ENCODE measurements at places on chromosomes 12 and 14.
A peak's percentile ranks its signal among the peaks of the same experiment; 100 is the strongest.

DNA sequence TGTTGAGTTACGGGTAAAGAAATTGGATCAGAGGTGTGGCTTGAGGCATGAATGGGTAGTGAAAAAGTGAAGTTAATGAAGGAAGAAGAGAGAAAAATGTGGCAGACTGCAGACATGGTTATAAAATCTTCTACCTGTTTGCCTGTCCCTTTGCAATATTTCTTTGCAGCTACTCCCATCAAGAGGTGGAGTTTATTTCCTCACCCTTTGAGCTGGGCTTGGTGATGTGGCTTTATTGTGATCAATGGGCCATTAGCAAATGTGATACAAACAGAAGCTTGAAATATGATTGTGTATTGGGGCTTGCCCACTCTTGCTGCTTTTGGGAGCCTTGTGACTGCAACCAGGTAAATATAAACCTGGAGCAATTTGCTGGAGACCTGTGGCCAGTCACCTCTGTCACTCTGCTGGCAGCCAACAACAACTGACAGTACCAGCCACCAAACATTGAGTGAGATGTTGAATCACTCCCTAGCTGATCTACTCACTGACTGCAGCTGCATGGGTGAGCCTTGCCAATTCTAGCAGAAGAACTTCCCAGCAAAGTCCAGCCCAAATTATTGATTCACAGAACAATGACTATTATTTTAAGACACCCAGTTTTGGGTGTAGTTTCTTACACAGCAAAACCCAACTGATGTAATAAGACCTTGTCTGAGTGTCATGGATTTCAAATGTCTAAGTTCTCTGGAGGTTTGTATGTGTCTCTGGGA, 151.0 kb upstream of the ATP2B1 start:
- DNase-seq = peak; percentile 15

- DNase-seq = no peak
These were observed 160.2 kb downstream of the DAD1 start for GRCh38 chr14:22428700-22429291.

DNA sequence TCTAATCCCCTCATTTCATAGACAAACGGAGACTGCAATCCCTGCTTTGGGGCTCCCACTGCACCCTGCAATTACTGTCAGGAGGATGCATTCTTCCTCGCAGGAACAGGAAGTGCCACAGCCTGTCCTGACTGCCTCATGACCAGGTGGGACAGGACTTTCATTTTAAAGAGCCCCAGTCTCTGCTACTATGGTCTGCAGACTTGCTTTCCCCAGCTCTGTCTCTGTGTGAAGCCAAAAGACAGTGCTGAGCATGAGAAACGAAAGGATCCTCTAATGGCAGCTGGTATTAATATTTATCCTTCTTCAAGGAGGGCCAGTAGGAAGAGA, 60.0 kb upstream of the PNMA1 start:
- no peak for DNase-seq

- no peak for DNase-seq
These were observed 34.4 kb upstream of the CIPC start for GRCh38 chr14:77063571-77064171.

DNA sequence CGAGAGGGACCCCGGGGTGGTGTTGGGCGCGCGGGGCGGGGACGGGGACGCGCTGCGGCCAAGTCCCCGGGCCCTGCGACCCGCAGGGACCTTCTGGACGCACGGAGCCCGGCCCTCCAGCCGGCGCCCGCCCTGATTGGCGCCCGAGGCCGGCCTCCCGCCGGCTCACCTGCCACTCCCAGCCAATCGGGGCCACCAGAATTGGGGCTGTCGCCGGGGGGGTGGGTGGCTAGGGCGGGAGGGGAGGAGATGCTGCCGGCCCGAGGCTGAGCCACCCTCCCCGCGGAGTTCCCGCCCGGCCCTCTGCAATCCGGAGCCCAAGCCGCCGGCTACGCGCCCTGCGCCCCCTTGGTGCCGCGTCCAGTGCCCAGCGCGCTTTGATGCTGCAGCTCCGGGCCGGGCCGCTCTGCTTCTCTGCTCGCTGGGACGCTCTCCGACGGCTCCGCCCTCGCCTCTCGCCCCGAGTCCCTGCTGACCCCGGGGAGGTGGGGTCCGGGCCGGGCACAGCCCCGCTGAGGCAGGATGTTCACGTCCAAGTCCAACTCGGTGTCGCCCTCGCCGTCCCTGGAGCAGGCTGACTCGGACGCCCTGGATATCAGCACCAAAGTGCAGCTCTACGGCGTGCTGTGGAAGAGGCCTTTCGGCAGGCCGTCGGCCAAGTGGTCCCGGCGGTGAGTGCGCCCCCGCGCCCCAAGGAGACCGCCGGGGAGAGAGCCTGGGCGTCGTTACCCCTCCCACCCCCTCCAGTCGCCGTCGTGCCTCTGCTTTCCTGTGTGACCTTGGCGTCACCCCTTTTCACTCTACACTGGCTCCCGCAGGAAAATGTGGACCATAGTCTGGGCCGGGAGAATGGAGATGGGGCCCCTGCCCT, at the start of gene PLEKHD1:
Gene PLEKHD1, plus strand, starts transcription at position 285 of the 871 bp plus-strand sequence. Its CDS starts 238 bp downstream, at position 523.
- DNase-seq = peak; percentile 8

DNA sequence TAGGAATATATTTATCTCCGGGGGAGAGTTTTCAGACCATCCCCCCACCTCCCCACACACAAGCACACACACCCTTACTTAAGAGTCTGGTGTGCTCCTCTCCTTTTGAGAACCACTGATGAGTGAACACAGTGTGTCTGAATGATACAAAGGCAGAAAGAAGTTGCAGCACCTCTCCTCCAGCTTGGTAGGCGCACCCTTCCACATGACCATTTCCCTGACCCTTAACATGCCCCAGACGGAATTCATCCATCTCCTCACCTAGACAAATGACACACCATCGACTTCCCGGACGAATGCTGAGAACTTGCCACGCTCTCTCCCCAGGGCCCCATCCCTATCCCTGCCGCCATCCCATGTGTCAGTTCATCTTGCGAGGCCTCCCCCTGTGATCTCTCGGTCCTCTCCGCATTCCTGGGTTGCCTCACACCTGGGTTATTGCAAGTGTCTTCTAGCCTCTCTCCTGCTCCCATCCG, 3.9 kb downstream of the TNFRSF1A start:
- no peak for DNase-seq

DNA sequence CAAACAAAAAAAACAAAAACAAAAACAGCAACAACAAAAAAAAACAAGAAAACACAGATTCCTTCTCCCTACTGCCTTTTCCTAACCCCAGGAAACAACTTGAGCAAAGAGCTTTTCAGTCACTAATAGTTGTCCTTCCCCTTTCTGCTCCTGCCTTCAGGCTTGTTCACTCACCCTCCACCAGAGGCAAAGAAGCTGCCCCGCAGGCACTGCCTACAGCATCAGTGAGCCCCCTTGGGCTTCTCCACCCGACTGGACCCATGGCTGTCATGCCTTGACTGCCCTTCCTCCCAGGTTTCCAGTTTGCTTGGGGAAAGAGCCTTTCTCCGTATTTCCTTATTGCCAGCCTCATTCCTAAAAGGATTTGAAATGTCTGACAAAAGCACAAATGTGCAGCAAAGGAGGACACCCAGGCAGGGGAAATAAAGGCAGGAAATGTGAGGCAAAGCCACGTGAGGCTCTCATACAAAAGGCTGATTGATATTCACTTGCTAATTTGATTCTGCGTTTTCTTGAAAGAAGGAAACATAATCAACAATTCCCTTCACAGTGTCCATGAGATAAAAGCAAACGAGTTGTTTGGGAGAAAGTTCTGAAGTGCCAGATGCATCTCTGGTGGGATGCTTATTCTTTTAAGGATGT, 85.7 kb downstream of the GPATCH2L start:
- DNase-seq = no peak

DNA sequence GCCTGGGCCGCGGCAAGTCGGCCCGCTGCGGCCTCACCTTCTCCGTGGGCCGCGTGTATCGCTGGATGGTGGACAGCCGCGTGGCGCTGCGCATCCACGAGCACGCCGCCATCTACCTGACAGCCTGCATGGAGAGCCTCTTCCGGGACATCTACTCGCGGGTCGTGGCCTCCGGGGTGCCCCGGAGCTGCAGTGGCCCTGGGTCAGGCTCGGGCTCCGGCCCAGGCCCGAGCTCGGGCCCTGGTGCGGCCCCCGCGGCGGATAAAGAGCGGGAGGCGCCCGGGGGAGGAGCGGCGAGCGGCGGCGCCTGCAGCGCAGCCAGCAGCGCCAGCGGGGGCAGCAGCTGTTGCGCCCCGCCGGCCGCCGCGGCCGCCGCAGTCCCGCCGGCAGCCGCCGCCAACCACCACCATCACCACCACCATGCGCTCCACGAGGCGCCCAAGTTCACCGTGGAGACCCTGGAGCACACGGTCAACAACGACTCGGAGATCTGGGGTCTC, 226.2 kb upstream of the CRY1 start:
- DNase-seq = peak; percentile 38

- DNase-seq = no peak
These were observed 38.4 kb upstream of the TMEM132C start for GRCh38 chr12:128228581-128228980.

DNA sequence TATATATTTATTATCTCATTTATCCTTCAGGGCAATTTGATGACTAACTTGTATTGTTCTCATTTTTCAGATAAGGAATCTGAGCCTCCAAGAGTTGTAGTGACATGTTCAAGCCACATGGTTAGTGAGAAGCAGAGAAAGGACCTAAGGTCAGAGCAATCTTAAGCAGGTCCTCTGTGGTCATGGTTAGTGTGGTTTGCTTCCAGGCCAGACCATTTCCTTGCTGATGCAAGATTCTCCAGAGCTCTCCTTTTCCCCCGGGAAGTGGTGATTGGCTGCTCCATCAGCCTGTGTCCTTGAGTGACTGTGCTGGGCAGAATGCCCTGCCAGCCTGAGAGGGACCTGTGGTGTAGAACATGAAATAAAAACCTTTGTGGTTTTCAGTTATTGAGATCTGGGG, 141.3 kb downstream of the KTN1 start:
- no peak for DNase-seq

DNA sequence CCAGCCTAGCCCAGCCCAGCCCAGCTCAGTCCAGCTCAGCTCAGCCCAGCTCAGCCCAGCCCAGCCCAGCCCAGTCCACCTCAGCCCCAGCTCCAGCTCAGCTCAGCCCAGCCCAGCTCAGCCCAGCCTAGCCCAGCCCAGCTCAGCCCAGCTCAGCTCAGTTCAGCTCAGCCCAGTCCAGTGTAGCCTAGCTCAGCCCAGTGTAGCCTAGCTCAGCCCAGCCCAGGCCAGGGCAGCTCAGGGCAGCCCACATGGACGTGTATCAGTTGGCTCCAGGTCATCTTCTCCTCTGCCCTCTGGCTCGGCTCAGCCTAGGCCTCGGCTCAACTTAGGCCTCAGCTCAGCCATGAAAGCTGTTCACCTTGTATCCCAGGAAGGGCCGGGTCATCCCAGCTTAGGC, 64.7 kb downstream of the TMEM121 start:
- DNase-seq = no peak

DNA sequence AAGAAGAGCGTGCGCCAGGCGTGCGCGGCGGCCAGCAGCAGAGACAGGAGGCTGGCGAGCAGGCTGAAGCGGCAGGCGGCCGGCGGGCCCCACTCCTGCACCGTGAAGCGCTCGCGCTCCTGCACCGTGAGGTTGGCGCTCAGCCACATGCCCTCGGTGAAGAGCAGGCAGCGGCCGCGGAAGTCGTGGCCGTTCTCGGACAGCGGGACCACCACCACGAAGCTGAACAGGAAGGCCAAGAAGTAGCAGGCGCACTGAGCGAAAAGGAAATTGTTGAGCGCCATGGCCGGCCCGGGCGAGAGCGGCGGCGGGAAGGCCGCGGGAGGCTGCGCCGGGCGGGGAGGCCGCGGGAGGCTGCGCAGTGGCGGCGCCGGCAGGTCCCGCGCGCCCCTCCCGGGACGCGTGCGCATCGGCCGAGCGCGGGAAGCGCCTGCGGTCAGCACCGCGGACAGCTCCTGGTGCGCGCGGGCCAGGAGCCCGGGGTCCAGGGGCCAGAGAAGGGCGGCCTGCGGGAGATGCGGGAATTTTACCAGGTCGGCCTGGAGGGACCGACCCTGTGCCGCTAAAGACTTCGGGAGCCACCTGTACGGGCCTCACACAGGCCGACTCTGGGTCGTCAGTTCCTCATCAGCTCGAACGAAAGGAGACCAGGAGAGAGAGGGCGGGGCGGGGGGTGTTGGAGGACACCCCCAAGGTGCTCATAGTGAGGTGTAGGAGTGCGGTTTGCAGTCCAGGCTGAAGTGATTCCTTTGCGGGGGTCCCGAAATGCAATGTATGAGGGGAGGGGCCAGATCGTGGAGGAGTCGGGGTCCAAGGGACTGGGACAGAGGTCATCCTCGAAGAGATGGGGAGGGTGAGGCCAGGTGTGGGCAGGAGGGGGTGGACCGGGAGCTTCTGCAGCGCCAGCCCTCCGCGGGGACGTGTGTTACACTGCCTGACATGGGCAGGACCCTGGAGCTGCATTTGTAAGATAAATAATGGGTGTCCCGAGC, at the start of gene TMEM179:
Gene TMEM179, minus strand, starts transcription at position 315 of the 992 bp plus-strand sequence. Its CDS starts 31 bp downstream, at position 284.
- DNase-seq = peak; percentile 52

- DNase-seq = no peak
These were observed 59.4 kb upstream of the VSX2 start for GRCh38 chr14:74179856-74180255.

GRCh38 chr14:59181791-59182190, 6.7 kb upstream of the DAAM1 start:
- DNase-seq = no peak

GRCh38 chr12:124309231-124309630, 14.3 kb downstream of the RFLNA start:
- DNase-seq = no peak

DNA sequence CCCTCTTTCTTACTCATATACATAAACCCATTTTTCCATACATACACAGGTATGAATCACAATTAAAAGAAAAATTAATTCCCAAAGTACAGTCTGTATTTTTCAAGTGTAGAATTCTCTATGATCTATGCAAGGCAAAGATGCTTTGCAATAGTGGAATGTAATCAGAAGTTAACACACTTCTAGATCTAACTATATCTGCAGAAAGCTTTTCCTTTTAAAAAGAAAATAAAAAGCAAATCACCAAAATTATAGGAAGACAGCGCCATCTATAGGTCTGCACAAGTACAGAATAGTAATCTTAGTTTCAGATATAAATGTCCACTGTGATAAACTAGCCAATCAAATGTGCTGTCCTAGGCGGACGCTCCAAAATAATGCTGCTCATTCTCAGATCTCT, 22.0 kb downstream of the SLC25A21 start:
- DNase-seq = no peak

GRCh38 chr12:53217931-53218307, 10.9 kb upstream of the ITGB7 start:
- DNase-seq = peak; percentile 46

GRCh38 chr12:6786416-6787094, 2.8 kb upstream of the CD4 start:
- DNase-seq = peak; percentile 42

GRCh38 chr12:114679452-114679875, 4.5 kb downstream of the TBX3 start:
- no peak for DNase-seq

- no peak for DNase-seq
These were observed 536.8 kb downstream of the MED13L start for GRCh38 chr12:115740586-115741155.
